ENCODE measurements at places on chromosomes 3 and 15.

DNA sequence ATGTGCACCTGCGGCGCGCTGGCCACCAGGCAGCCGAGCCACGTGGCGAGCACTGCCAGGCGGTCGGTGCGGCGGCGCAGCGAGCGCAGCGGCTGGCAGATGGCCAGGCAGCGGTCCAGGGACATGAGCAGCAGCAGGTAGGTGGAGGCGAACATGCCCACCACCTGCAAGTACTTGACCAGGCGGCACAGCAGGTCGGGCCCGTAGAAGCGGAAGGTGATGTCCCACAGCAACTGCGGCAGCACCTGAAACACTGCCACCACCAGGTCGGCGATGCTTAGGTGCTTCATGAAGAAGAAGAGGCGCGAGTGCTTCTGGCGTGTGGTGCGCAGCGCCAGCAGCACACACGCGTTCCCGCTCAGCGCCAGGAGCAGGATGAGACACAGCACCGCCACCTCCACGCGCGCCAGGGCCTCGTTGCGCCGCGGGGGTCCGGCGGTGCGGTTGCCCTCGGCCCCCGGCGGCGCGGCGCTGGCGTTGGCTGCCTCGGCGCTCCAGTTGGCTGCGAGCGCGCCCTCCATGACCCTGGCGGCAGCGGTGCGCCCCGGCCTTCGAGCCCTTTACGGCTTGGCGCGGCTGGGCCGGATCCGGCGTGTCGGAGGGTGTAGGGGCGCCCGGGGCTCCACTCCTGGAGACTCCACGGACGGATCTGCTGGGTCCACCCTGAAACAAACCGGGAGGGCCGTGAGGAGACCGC, 1.6 kb downstream of the OXTR start:
- peak; percentile 77 for DNase-seq

DNA sequence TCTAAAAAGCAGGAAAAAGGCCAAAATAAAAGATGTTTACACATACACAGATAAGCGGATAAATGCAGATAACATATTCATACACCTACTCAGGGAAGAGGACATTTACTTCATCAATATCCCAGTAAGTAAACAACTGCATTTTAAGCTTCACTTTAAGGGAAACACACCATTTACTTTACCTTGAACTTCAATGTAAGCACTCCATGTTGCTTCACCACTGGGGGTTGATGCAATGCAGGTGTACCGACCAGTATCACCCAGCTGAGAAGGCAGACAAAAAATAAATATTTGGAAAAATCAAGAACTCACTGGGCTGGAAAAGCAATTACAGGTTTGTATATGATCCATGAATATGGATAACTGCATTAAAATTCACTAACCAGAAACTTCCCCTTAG, 1099.5 kb downstream of the ROBO1 start:
- DNase-seq = peak; percentile 39

GRCh38 chr3:69425249-69425648, 39.4 kb upstream of the FRMD4B start:
- DNase-seq = peak; percentile 19

DNA sequence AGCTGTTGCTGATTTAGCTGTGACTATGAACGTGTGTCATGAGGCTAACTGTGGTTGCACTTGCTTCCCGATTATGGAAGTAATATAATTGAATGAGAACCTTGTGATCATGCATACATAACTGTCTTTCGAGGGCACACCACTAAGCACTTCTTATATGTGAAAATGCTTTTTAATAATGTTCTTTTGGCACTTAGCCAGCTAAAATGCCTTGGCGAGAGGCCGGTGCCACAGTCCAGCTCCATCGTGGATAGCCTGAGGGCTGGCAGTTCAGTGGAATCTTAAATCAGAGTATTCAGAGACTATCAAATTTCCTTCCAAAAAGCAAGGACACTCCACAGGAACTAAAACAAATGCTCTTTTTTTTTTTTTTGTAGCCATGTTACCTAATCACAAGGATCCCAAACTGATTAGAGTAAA, 161.6 kb upstream of the FRMD4B start:
- peak; percentile 3 for DNase-seq

DNA sequence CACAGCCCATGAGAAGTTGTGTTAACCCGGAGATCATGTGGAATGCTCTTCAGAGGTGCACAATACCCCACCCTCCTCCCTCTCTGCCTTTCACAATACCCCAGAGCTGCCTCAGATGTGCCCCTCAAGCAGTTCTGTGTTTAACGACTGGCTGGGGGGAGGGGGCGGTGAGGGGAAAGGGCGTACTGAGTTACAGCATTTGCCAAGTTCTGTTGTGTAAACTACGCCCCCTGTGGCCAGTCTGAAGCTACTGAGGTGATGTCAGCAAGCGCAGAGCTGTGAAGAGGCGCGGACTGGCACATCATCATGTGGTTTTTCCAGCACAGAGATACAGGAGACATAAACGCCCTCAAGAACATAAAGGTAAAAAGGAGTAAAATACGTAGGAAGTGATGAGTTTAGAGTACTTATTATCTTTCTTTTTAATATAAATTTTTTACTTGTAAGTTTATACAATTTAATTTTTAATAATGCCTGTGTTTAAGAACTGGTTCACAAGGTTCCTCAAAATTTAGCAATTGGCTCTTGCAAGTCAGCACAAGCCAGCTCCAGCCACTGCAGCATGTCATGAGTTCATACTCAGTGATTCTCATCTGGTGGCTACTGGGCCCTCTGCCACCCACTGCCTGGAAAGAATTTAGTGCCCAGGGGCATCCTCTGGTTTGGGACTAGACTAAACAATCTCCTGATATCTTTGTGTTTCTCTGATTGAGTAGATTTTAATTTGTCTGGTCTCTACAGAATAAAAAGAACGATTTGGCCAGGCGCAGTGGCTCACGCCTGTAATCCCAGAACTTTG, 1.7 kb downstream of the EPB42 start:
- DNase-seq = no peak

DNA sequence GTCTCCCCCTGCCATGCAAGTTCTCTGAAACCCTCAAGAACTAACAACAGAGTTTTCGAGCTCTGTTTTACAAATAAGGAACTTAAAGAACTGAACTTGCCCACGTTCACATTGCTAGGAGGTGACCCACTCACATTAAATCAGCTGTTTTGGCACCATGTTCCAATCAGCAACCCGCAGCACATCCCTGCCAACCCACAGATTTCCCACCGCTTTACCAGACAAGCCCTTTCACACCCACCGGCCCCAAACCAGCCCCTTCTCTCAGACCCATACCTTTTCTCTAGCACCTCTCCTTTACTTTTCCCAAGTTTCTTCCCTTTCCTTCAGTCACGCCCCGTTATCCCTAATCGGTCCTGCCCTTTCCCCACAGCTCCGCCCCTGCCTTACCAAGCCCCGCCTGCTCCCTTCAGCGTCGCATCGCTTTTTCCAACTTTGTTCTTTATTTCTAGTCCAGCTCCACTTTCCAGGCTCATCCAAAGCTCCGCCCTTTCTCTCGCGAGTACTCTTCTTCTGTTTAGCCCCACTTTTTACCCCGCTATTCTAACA, 804 bp upstream of the BRPF1 start:
- DNase-seq = no peak

DNA sequence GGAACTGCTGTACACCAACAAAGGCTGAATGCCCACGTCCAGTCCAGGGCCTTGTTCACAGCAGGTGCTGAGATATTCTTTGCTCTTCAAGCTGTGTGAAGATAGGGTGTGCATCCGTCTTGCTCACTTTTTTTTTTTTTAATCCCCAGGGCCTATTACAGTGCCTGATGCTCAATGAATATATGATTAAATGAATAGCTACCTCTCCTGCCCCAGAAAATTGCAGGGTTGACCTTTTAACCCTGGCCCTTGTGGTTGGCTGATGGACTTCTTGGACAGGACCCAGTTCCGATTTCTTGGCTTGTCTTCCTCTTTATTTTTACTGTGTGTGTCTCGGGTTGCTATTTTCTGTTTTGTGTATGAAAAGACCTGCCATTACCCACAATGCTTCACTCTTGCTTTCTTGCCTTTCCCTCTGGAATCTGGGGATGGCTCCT, 2.9 kb upstream of the FYTTD1 start:
- DNase-seq = no peak

DNA sequence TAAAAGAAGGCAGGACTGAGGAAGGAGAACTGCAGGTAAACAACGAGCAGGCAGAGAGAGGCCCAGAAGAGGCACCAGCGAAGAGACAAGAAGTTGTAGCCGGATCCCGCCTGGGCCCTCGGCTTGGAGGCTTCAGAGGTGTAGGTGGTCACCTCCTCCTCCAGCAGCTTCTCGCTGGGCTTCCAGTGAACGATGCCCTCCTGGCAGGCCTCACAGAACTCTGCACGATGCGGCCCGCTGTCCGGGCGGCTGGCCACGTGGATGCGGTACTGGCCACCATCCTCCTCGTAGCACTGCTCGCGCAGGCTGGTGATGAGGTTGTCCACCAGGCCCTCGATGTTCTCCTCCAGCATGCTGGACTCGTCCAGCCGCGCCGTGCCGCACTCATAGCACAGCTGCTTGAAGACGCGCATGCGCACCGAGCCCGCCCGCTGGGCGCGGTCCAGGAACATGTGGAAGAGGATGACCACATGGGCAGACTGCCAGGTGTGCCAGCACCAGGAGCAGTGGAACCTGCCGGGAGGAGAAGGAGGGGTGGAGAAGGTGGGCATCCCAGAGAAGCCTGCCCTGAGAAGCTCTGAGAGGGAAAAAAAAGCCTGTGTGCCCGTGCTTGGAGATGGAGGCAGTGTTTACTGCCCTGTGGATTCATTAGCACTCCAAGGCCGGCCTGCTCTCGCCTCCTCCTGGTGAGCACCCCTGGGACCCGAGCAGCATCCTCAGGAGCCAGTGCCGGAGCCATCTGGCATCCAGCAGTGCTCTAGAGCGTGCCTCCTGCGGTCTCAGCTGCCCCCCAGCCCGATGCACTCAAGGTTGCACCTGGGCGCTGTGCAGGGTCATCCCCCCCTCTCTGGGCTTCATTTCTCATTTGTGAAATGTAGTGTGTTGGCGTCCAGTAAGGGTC, 3.6 kb downstream of the RTP2 start:
- DNase-seq = no peak

- DNase-seq = no peak
Observed at GRCh38 chr3:172388412-172389078, 59.7 kb downstream of the GHSR start.

GRCh38 chr15:33094336-33094735, 100.2 kb downstream of the FMN1 start:
- DNase-seq = no peak

- no peak for DNase-seq
Observed at GRCh38 chr3:61570813-61571212, 9.4 kb downstream of the PTPRG start.

GRCh38 chr15:68337826-68338225, 60.3 kb downstream of the FEM1B start:
- no peak for DNase-seq

DNA sequence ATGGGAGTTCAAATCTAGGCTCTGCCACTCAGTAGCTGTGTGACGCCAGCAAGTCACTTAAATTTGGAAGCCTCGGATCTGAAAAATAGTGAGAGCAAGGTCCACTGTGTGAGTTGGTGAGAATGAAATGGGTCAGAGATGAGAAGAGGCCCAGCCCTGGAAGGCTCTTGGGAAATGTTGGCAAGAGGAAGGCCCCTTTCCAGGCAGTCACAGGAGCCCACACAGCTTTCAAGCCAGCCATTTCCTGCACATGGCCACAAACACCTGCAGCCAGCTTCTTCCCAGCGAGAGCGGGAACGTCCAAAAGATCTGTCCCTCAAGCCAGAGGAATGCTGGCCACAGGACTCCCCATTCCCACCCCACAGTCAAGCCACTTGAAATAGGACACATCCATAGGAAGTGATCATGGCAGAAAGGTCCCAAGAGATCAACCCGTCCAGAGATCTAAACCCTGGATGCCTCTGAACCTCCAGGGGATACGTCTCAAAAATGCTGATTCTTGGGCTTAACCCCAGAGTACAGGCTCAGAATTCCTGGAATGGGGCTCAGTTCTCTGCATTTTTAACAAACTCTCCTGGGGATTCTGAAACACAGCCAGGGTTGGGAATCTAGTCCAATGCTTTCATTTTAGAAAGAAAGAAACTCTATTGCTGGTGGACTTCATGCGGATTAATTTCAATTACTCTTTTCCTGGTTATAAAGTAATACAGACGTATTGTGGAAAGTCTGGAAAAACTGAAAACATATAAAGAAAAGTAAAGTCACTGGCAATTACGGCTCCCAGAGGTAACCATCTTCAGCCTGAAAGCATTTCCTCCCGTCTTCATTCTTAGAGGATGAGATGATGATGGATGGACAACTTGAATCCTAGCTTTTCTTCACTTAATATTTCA, 35.9 kb downstream of the NTRK3 start:
- no peak for DNase-seq

DNA sequence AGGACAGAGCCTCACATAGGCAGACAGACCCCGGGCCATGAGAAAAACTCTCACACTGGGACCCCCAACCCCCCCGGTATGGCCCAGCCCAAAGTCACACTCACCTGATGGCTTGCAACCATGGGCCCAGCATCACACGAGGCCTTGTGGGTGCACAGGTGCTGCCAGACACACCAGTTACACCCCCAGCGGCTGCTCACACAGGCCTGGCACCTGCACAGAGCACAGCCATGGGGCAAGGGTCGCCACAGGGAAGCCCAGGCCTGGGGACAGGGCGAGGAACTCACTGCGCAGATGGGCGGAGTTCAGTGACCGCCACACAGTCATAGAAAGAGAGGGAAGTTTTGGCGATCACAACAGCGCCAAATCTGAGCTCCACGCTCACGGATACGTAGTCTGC, 9.3 kb downstream of the PLXNB1 start:
- no peak for DNase-seq

Measured in NCI-H1105 treated with DMSO at 0.1 percent for 48 hours (cell line).